ENCODE measurements at places on chromosomes 3 and 15.

GRCh38 chr15:101145362-101145761, 106.5 kb downstream of the CHSY1 start:
- no peak for DNase-seq

DNA sequence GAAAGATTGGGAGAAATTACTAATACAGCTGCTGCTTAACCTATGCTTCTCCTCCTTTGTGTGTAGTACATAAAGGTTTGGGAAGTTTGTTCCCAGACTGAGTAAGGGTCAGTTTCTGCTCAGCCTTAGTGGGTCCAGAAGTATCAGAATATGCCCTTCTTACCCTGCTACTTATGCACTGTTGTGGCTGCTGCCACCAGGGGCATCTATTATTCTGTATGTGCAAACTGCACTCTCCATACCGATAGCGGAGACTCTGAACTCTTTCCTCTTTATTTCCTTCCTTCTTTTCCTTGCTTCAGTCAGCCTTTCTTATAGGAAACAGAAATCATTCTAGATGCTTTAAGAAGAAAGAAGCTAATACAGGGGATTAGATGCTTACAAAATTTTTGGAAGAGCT, 4.0 kb downstream of the NEDD4 start:
- DNase-seq: no peak

DNA sequence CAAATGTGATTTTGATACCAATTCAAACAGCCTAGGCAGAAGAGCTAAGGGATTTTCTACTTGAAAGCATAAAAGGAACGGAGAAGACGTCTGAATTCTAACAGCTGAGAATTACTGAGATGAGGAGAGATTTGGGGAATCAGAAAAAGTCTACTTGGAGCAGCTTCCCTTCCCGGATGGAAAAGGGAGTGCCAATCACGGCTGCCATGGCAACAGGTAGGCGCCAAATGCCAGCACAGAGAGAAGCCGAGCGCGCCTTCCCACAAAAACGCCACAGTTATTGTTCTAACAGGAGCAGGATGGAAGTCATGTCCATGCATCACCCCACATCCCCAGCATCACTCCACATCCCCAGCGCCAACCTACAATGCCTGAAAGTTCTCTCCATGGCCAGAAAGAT, 63.5 kb upstream of the PRR20G start:
- no peak for DNase-seq

DNA sequence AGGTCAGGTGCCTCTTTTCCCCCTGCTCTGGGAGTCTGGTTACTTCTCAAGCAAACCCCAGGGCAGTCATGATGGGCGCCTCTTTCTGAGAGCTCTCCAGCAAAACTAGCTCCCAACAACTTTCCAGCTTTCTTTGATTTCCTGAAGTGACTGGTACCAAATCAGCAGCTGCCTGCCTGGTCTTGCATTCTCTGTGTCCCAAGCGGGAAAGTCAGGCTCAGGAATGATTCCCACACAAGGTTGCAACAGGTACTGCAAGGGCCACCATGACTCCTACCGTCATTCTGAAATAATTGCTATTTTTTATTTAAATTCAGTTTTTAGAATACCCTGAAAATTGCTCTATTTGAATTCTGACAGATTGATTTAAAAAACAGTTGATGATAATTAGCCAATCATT, 658.7 kb downstream of the SQOR start:
- DNase-seq: no peak

GRCh38 chr3:74787011-74787410, 172.6 kb upstream of the CNTN3 start:
- no peak for DNase-seq

- peak; percentile 6 for DNase-seq
Measured at GRCh38 chr15:44633603-44634002, 29.9 kb downstream of the SPG11 start.
